Central memory CD4-positive, alpha-beta T cell (primary cell): ENCODE measurements at places on chromosomes 1 and 21.
A peak's percentile ranks its signal among the peaks of the same experiment; 100 is the strongest.

DNA sequence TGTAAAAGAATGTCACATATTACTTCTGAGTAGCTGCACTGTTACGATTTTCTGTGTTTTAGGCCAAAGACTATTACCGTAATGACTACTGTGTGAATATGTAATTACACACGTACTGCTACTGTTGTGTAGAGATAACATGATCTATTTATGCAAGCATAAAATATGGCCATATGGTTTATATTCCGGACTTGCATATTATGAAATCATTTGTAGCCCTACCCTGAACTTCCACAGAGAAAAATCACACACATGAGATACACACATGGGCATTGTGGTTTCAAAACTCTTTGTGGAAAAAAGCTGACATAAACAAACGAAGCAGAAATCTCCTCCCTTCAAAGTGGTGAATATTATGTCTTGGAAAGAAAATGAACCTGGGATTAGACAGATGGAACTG lies 373.0 kb upstream of the ADAMTS5 start:
- no peak for DNase-seq

DNA sequence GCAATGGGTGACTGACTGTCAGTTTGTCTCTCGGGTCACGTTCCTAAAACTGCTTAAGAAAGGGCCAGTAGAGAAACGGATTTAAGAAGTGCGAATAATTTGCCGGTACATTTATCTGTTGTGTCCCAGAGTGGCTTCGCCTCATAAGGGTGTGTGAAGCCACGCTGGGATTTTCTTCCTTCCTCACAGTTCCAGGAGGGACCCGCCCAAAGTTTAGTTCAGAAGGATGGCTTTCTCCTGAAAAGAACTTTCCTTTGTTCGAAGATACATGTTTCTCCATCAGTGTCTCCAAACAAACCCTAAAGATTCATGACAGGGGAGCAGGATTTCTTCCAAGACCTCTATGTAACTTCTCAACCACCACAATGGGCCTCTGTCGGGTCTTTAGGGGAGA lies 49.8 kb downstream of the ADAMTS1 start:
- no peak for DNase-seq

DNA sequence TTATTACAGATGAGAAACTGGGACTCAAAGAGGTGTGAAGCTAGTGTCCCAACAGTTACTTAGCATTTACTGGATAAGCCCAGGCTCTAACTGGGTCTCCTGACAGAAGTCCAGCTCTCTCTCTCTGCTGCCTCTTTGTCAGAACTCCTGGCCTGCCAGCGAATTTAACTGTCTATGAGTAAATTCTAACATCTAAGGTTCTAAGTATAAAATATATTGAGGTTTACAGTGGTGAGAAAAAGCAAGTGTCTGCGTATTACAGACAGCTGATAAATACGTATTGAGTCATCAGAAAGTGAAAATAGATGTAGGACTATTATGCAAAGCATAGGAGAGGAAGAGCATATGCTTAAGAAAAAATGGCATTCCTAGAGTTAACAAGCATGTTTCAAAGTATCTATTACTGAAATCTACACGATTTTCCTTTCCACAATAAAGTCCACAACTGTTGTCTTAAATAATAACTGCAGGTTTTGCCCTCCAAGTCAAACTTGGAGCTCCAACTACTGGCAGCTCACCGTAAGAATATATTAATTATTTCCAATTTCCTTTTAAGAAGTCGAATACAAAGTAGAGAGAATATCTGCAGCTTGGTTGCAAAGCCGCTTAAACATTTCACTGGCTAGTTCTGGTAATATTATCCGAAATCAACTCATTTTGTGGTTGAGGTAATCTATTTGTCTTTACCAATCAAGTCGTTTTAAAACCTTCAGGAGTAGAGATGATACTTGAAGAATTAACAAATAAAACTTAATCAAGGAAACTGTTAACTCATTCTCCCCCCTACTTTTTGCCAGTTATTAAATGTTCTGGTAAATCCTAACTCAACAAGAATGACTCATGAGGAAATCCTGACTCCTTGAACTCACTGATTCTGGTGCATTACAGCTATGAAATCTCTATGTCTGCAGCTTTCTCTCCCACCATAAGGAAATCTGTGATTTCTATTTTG lies 1.4 kb upstream of the RGS2 start:
- peak; percentile 33 for DNase-seq

DNA sequence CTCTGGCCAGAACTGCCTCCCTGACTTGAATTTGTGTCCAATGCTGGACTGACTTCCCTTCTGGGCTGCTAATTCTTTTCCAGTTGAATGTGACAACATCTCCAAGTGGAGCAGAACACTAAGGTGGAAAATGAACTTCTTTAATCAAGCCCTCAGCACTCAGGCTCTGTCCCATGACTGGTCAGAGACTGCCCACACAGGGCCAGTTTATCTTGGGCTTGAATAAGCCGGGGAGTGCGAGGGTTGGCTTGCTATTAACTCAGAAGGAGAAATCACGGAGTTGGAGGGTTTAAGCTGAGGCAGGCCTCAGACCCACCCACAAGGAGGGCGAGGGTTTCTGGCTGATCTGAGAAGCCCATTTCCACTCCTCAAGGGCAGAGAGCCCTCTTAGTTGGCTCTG lies 12.4 kb downstream of the KCNA10 start:
- DNase-seq, result no peak

DNA sequence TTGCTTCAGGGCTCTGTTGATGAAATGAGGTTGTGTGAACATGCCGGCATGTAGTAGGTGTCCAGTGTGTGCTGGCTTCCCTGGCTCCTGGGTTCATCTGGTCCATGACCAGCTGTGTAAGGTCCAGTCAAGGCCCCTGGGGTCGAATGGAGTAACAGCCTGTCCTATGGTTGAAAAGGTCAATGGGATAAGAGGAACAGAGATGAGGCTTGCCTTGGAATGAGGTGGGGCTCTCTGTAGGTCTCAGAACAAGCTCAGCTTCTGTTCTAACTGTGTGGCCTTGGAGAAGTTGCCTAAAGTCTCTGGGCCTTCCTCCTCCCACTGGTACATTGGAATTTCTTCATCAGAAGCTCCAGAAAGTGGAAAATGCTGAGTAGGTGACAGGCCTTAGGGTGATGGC lies 26.6 kb downstream of the RPS6KA1 start:
- DNase-seq, result no peak

- no peak for DNase-seq
Observed at GRCh38 chr1:57102561-57103326, 136.9 kb upstream of the C8B start.

- no peak for DNase-seq
Observed at GRCh38 chr1:9233241-9233941, 1.2 kb upstream of the H6PD start.

- DNase-seq, result no peak
Observed at GRCh38 chr1:116881879-116882520, 27.7 kb upstream of the PTGFRN start.

DNA sequence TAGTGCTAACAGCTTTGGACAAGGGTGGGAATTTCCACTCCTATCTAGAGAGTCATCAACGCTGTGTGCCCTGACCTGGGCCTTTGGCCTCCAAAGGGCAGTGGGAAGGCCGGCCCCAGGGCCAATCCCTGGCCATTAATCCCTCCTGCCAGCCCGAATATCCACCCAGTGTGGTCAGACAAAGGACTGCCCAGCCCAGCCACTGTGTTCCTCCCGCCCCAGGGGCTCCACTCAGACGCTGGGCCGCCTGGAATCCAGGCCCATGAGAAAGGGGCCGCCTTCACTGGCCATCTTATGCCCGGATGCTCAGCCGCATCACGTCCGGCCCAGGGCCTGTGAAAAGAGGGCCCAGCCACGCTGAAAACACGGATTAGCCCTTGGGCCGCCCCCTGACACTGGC lies 3.6 kb upstream of the FOXE3 start:
- DNase-seq, result no peak

DNA sequence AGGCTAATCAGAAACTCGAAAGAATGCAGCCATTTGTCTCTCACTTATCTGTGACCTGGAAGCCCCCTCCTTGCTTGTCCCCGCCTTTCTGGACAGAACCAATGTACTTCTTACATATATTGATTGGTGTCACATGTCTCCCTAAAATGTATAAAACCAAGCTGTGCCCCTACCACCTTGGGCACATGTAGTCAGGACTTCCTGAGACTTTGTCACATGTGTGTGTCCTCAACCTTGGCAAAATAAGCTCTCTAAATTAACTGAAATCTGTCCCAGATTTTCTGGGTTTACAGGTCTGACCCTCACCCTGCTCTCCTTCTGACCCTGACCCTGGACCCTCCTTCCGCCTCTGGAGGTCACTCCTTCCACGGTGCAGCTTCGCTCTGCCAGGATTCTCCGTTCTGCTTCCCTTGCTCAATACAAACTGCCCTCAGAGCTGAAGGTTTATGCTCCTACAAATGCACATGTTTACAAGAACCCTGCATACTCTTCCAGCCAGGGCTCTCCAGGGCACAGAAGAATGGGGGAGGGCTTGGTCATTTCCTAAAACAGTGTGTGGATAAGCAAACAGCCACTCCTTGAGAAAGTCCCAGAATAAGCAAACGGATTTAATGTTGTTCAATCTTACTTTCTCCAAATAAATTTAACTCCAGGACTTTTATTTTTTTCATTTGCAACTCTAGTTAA lies 160.5 kb downstream of the ACTL8 start:
- no peak for DNase-seq

DNA sequence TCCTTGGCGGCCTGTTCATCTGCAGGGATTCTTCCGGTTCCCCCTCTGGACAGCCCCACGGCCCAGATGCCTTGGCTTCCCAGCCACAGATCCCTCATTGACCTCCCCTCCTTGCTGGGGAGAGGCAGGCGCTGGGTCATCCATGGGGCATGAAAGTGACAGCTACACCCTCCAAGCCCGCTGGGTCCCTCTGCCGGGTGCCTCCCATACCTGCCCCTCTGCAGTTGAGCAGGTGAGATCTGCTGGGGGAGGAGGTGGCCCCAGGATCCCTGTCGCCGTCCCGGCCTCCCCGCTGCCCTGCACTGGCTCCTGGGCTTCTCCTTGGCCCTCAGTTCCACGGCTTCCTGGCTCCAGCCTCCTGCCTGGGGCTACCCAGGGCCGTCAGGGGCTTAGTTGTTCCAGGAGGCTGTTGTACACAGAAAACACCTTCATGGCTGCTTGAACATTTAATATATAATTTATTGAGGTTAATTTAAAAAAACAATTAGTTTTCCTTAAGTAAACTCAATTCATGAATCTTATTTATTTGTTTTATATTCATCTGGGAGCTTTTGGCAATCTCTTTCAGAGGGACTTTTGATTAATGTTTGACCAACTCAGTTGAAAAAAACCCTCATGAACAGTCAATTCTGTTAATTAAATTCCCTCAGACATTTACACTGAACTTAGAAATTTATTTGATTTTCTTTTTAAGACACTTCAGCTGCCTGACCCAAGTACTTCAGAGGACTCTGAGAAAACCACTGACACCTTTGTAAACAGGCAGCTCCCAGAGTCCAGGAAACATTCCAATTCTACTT lies 67.6 kb upstream of the ABCG1 start:
- DNase-seq, result no peak

DNA sequence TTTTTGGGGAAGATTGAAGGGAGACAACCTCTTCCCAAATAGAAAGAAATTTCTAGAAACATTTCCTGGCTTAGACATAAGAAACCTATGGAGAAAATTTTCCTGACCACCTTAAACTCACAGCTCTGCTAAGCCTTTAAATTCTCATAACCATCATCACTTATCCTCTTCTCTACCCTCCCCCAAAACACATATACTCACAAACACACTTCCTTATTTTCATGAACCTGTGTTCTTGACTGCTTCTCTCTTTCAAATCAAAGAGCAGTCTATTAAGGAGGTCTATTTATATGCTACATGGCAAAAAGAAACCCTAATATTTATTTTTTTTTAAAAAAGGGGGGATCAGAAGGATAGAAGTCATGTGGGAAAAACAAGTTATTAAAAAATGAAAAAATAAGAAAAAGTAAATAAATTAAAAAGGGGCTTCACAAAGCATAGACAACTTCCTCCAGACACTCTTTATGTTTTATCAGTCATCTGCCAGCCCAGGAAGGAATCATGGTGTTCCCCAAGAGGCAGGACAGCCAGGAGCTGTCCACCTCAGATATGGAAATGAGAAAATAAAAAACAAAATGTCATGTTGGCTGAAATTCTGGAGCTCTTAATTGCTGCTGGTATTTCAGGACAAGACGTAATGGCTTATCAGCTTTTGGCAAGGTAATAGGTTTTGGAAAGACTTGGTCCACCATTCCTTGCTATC lies 12.8 kb upstream of the RGS2 start:
- no peak for DNase-seq

DNA sequence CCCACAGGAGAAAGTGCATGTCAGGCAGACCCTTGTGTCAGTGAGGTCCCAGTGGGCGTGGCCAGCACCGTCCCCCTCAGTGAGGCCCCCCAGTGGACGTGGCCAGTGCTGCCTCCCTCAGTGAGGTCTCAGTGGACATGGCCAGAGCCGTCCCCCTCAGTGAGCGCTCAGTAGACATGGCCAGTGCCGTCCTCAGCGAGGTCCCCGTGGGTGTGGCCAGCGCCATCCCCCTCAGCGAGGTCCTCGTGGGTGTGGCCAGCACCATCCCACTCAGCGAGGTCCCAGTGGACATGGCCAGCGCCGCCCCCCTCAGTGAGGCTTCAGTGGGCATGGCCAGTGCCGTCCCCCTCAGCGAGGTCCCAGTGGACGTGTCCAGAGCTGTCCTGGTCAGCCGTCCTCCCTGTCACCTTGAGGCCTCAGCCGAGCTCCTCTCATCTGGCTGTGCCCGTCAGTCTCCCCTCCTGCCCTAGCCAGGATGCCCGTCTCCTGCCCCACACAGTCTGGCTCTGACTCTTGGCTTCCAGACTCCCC lies 35.5 kb downstream of the PDE9A start:
- DNase-seq, result no peak

GRCh38 chr1:105730701-105731100 lies 1325.8 kb upstream of the PRMT6 start:
- DNase-seq, result no peak

GRCh38 chr21:44780137-44780502 lies 21.5 kb downstream of the UBE2G2 start:
- DNase-seq, result no peak

GRCh38 chr1:58781541-58782177 lies 2.2 kb downstream of the JUN start:
- peak; percentile 61 for DNase-seq

GRCh38 chr1:20948101-20948500 lies 161.0 kb upstream of the HP1BP3 start:
- no peak for DNase-seq

DNA sequence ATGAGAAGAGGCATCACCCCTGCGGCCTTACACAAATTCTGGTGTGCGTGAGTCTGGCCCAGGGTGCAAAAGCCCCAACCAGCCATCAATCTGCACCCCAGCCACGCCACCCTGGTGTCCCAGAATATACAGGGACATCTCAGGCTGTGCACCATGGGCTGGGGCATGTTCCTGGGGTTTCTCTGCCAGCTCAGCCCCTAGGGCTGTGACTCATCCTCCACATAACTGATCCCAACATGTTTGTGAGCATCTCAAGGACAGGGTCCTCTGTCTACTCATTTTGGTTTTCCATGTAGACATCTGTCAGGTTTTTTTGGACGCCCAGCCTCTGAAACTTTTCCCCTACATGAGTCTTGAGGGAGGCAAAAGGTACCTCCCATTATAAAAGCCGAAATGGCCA lies 511 bp downstream of the ZNF683 start:
- DNase-seq, result no peak

DNA sequence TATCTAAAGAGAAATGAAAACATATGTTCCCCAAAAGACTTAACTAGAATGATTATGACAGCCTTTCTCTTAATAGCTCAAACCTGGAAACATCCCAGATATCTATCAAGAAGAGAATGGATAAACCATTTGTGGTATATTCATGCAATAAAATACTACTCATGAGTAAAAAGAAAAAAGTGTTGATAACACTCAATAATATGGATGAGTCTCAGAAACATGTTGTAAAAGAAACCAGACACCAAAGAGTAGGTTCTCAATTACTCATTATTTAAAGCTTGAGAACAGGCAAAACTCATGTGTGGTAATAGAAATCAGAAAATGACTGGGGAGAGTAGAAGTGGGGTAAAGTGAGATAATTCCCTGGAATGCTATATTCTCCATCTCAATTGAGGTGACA lies 154.1 kb downstream of the PHTF1 start:
- no peak for DNase-seq
